ENCODE measurements at places on chromosomes 3 and 15.

DNA sequence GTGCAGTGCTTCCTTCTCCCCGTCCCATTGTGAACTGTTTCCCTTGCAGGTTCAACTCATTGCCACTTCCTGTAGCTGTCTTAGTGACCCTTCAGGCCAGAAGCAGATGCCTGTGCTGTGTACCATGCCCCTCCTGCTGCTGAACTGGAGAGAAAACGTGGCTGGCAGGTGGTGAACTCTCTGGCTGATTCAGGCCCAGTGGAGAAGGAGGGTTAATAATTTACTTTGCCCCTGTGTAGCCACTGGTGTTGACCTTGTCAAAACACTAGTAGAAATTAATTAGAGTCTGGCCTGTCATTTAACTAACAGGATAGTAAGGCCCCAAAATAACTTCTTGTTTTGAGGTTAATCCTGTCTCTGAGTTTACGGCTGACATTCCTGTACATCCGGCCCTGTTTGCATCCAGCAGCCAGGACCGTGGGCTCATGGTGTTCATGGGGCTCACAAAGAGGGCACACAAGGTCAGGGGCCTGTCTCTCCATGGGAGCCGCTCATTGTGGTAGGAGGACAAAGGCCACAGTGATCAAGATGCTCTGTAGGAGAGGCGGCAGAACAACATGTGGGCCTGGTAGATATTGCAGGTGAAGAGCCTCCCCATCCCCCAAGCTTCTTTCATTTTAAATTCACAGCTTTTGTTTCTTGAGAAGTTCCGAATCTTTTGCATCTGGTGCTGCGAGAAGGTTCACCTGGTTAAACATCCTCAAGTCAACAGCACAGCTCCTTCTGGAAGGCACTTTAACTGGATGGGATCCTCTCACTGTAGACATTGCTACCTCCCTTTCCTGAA, 101.6 kb downstream of the CGNL1 start:
- no peak for DNase-seq

DNA sequence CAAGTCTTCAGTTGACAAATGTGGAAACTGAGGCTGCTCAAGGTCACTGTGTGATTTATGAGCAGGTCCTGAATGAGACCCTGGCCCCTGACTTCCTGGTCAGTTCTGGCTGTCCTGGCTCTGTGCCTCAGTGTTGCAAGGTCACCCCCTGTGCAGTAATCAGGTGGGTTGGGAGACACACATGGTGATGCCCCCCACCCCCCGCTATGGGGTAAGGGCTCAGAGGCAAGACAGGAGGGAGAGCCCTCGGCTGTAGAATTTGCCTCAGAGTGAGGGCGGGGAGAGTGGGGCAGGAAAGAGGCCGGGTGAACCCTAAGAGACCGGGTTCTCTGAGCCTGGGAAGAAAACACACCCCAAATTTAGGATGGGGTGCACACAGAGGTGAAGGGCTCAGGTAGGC, 98.5 kb downstream of the MEGF11 start:
- no peak for DNase-seq

GRCh38 chr3:124787476-124788195, 57.4 kb downstream of the UMPS start:
- DNase-seq: no peak

DNA sequence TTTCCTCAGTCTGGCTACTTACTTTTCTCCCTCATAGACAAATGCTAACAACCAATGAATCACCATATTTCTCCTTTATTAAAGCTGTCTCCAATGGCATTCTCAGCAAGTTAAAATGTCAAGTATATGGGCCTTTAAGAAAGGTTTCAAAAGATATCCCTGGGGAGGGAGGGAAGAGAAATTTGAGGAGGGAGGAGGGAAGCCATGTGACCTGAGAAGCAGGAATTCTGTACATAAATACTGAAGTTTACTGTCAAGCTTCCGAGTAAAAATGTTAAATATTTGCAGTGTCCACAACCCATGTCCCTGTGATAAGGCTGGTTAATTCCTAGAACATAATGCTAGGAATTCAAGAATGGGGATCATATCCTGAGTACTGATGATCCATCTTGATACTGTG, 175.9 kb downstream of the CNTN4 start:
- no peak for DNase-seq

- DNase-seq: no peak
These were observed 10.7 kb downstream of the CEP63 start for GRCh38 chr3:134496471-134497071.

GRCh38 chr3:127041264-127041820, 58.4 kb downstream of the PLXNA1 start:
- no peak for DNase-seq

- no peak for DNase-seq
These were observed 51.5 kb downstream of the TJP1 start for GRCh38 chr15:29770796-29771195.
